ENCODE measurements at places on chromosomes 1 and 21.

- DNase-seq: no peak
These were observed 96.0 kb upstream of the TNFSF4 start for GRCh38 chr1:173302890-173303829.

DNA sequence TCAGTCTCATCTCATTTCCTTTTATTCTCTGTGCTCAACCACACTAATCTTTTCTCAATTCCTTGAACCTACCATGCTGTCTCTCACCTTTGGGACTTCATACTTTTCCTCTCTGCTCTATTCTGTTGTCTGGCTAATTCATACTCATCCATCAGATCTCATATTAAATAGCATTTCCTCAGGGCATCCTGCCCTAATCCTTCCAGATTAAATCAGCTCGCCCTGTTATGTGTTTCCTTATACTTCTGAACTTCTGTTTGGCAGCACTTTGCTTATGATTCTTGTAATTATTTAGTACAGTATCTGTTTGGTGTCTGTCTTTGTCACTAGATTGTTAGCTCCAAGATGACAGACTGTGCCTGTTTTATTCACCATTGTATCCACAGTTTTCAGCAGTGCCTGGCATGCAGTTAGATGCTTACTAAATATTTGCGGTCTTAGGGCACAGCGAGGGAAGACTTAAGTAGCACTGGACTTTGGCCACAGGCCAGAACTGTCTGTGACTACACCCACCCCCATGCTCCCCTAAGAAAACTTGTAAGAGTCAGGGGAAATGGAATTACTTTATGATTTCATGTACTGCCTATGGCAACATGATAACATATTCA, 9.9 kb upstream of the CAP1 start:
- no peak for DNase-seq

- DNase-seq: no peak
These were observed 3.5 kb downstream of the TGFB2 start for GRCh38 chr1:218348628-218349071.

- DNase-seq: no peak
These were observed 255.1 kb downstream of the FGGY start for GRCh38 chr1:59552007-59552406.

DNA sequence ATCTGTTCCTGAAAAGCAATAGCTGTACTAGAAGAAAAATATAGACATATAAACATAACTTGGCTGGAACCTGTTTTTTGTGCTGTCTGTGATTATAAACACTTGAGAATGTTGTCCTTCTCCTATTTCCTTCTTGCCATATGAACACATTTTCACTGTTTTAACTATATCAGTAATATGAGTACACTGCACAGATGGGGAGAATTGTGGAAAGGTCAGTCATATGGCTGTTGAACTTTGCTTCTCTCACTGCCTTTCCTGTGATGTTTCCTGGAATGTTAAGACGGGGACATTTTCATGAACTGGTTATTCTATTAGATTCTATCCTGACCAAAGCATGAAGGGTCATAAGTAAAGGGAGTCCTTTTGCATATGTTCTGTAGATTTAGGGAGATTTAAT, 24.9 kb downstream of the HMCN1 start:
- DNase-seq: no peak

GRCh38 chr1:23616292-23616824, 57.1 kb upstream of the ID3 start:
- DNase-seq: no peak

DNA sequence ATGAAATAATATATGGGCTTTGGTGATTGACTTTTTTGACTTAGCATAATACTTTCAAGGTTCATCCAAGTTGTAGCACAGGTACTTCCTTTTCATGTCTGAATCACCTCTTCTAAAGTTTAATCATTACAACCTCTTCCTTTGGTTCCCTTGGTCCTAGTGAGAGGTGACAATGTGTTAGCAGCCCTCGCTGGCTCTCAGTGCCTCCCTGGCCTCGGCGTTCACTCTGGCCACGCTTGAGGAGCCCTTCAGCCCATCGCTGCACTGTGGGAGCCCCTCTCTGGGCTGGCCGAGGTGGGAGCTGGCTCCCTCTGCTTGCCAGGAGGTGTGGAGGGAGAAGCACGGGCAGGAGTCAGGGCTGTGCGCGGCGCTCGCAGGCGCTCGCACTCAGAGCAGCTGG, 13.0 kb upstream of the RCAN3 start:
- no peak for DNase-seq
